BJ (cell line): ENCODE measurements at places on chromosomes 4 and X.

- no peak for DNase-seq
Measured at GRCh38 chrX:120462370-120462769, 6.7 kb downstream of the LAMP2 start.

DNA sequence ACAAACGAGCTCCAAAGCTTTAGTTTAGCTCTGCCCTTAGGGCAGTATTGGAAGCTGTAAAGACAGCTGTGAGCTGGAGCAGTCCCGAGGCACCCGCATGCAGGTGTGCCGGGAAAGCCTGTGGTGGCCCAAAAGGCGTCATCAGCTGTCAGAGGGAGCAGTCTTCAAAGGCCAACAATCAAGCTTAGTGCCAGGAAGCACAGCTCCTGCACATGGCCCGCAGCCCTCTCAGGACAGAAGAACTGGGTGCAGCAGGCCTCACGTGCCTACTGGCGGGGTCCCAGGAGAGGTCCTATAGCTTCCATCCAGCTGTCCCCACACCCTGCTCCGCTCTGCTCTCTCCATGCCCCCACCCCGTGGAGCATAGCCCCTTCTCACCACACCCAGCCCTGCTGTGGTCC lies 92.2 kb upstream of the TRIM2 start:
- DNase-seq, result no peak

- DNase-seq, result no peak
Measured at GRCh38 chrX:149274516-149275105, 230.5 kb downstream of the IDS start.

DNA sequence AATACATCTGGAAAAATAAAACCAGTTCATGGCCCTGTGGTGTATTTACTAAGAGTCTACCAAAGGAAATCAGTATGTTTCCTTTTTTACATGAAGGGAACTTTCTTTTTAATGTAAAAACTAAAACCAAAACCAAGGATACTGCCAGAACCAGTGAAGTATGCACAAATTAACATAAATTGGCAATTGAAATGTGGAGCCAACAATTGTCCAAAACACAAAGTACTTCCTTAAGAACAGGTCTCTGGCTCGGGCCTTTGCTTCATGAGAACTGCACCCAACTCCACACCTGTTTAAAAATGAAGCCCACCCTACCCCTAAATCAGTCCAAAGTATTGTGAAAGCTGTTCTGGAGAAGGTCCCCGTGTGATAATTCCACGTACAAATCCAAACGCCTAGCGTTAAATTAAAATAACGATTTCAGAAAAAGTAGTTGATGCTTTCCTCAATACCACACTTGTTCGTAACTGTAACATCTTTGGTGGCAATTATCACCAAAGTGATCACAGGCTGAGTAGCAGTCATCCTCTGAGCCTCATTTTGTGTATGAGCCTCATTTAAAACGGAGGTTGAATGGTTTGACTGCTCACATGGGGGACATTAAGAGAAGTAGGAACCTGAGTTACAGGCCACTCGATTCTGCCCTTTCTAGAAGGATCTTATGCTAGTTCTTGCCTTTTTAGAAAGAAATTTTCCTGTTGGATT lies 93.0 kb downstream of the GEMIN8 start:
- no peak for DNase-seq

DNA sequence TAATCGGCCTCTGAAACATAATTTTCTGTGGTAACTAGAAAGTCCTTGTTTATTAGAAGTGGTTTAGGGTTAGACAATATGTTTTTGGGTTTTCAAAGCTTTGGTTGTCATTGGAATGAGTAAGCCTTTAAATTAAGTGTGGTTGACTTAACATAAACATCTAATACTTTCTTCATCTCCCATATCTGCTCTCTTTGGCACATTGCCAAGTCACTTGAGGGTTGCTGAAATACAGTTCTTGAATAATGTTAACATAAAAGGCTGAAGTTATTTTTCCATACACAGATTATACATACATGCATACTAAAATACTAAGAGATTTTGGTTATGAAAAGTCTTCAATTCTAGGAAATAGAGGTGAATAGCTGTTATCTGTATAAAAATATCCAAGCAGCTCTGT lies 241.7 kb upstream of the BMP3 start:
- DNase-seq, result no peak

GRCh38 chr4:101224358-101225218 lies 122.7 kb downstream of the PPP3CA start:
- no peak for DNase-seq

DNA sequence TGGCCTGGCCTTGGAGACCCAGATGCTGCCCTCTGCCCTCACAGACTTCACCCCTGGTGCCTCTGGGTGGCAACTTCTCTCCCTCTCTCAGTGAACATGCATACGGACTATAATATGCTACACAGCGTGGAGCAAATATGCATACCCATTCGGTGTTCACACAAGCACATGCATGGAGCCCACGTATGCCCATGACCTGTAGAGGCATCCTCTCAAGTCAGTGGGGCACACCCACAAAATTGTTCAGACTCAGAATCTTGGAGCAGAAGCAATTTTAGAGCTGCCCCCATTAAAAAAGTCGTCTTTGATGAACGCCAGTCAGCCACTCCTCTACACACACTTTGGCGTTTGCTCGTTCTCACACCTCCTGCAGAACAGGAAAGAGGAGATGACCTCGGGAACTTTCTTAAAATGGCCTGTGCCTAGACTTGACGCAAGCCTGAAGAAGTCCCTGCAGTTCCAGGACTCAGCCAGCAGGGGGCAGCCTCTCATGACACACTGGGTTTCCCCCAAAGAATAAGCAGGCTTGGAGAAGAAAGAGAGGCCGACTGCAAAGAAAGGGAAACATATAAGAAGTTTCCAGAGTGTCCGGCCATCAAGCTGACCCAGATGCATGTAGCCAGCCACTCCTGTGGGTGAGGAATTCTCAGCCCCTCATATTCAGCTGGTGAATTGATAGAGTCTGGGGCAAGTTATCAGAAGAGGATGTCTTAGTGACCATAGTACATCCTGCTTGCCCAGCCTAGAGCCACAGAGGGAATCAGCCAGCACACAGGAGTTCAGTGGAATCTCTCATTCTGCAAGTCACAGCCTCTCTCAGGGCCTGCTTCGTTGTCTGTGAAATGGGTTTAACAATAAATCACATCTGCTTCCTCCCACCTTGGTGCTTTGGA lies 17.3 kb downstream of the APLN start:
- DNase-seq, result no peak

DNA sequence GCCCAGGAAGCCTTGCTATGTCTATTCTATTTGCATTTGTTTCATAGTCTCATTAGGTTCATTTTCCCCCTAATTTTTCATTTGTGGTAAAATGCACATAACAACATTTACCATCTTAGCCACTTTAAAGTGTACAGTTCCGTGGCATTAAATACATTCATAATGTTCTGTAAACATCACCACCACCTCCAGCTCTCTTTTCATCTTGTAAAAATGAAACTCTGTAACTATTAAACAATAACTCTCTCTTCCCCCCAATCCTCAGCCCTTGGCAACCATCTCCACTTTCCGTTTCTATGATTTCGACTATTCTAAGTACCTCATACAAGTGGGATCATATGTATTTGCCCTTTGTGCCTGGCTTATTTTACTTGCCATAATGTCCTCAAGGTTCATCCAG lies 19.9 kb downstream of the ARHGEF38 start:
- no peak for DNase-seq

- no peak for DNase-seq
Measured at GRCh38 chrX:74465424-74465823, 44.1 kb downstream of the SLC16A2 start.

- no peak for DNase-seq
Measured at GRCh38 chr4:88207171-88207570, 48.7 kb upstream of the ABCG2 start.

- no peak for DNase-seq
Measured at GRCh38 chrX:112108145-112108544, 25.6 kb upstream of the TRPC5 start.

- no peak for DNase-seq
Measured at GRCh38 chr4:7201420-7202305, 9.3 kb downstream of the SORCS2 start.

DNA sequence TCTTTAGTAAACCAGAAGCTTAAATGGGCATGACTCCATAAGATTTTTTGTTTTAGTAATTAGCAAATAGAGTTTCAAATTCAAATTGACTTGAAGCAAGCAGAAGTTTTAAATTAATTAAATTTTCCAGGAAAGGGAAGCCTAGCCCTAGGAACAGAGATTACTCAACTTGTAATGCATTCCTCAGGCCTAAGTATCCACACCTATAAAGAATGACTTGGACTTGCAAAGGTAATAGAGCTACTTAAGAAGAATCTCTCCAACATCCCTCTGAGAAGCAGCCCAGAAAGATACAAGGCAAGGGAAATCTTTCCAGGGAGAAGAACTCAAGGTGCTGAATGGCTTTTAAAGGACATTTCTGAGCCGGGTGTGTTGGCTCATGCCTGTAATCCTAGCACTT lies 16.9 kb upstream of the TMPRSS11E start:
- DNase-seq, result no peak

DNA sequence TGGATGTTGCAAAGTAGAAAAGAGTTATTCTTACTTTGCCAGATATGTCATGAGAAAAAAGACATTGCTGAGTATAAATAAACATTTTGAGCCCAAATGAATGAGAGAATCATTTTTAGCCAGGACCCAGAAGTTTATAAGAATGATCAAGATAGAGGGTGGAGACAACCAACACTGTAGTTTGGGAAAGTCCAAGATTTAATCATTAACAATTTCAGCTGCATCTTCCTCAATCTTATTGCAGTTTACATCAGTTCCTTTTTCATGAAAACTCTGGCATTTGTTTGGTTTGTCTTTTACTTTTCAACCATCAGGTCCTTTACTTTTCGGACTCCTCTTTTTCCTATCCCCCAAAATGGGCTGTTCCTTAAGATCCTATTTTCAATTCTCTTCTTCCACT lies 645.9 kb downstream of the ANKRD50 start:
- DNase-seq, result no peak

GRCh38 chr4:181956512-181956911 lies 286.7 kb upstream of the TENM3 start:
- no peak for DNase-seq

DNA sequence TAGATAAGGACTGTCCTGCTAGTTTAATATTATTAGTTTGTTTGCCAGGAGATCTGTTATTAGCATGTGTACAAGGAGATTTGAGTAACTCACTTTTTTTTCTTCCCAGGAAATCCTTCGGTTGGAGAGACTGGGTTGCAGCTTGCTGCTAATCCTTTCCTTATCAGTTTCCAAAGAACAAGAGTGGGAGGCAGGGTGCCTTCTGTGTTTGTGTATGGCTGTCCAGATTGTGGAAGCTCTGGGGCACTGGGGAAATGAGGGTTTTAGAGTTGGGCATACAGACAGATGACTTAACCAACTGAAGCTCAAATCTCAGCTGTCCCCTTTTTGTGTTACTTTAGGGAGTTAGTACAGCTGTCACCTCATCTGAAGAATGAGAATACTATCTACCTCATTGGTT lies 12.6 kb upstream of the SUPT20HL1 start:
- DNase-seq, result no peak

DNA sequence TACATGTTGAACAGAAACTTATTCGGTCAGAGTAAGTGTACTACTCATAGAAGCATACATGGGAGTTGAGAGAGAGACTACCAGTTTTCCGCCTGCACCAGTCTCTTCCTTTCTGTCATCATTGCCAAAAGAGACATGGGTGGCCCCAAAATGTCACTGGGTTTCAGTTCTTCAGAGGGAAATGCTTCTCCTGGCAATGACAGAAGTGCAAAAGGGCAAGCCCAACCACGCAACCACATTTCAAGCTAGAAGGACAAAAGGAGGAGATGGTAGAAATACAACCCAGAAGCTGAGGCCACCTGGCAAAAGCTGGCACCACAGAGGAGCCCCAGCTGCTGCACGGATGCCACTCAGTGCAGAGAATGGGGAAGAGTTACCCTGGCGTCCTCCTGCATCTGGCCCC lies 320.1 kb downstream of the BCOR start:
- DNase-seq, result no peak

DNA sequence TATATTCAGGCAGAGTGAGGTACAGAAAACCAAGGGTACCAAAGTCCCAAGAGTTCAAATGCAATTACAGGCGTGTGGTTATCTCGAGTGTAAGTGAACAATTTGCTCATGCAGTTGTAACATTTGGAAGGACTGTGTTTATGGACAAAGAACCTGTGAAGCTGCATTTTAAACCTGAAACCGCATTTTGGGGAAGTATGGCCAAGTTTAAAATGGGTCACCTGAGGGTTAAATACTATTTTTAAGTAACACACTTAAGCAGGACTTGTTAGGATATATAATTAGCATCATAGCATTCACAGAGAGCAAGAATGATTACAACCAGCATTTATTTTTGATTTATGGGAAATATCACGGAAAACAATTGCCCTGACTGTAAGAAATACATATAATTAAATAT lies 79.1 kb upstream of the LCORL start:
- no peak for DNase-seq

GRCh38 chrX:148316446-148316845 lies 184.0 kb upstream of the AFF2 start:
- no peak for DNase-seq

GRCh38 chrX:118974088-118974907 lies at the start of gene LONRF3:
TSS of gene LONRF3 (plus strand) at chrX:118974618. CDS start at chrX:118974781, 163 bp downstream.
- DNase-seq, result no peak
